ENCODE measurements at places on chromosomes 7 and 10. TPM values are rescaled to one million over a fixed set of nuclear protein-coding genes. Genes with fewer than 3 reads are reported as not detected.

DNA sequence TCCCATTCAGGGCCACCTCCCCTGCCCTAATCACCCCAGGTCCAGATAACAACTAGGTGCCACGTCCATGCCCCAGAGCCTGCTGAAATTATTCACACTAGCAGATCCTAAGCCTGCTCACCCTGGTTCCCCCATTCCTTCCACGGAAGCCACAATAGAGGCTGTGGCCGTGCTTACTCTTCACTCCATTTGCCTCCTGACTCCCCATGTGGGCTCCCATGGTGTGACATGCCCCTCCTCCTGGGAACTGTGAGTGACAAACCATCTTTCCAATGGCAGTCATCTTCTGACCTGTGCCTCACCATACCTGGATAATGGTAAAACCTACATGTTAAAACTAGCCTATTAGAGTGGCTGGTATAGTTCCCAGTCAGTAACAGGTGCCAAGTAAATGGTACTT, 216.2 kb upstream of the PRKCQ start:
- no peak for DNase-seq

GRCh38 chr7:112485766-112486165, 5.0 kb downstream of the LSMEM1 start:
- no peak for DNase-seq

GRCh38 chr10:86250399-86250798, 116.2 kb downstream of the GRID1 start:
- no peak for DNase-seq

HOXA11 gene
- 3.2 TPM for total RNA-seq

ADIRF gene
- 165 TPM for total RNA-seq

Measured in MG63 (cell line).